ENCODE measurements at places on chromosomes 4 and X. TPM values are rescaled to one million over a fixed set of nuclear protein-coding genes. Genes with fewer than 3 reads are reported as not detected.

- H3K4me3 ChIP-seq: no peak overlapping the region
- peaks cover 8% of the 10 kb centered on the region for H3K27me3 ChIP-seq
- no peak overlapping the region for H3K27ac ChIP-seq
- H3K36me3 ChIP-seq: no peaks in the 10 kb centered on the region
- DNase-seq: no peak
These were observed 57.1 kb upstream of the CYSLTR1 start for GRCh38 chrX:78384486-78384885.

GRCh38 chr4:150325872-150326271 is 247.6 kb downstream of the DCLK2 start:
- H3K4me3 ChIP-seq: no peak overlapping the region
- H3K27me3 ChIP-seq: no peaks in the 10 kb centered on the region
- no peaks in the 10 kb centered on the region for H3K36me3 ChIP-seq
- H3K4me1 ChIP-seq: no peaks in the 10 kb centered on the region
- no peak overlapping the region for H3K27ac ChIP-seq

MPP1 gene
- polyA plus RNA-seq: 60.8 TPM

GJB1 gene
- polyA plus RNA-seq: not detected

F8A2 gene
- polyA plus RNA-seq: not detected
